Breast epithelium (tissue), 4 donors: ENCODE measurements at places on chromosomes 4 and X. TPM values are rescaled to one million over a fixed set of nuclear protein-coding genes. Genes with fewer than 3 reads are reported as not detected.
A peak's percentile ranks its signal among the peaks of the same experiment; 100 is the strongest.

GRCh38 chr4:71254451-71255012 lies 84.3 kb upstream of the SLC4A4 start:
- no peaks in the 10 kb centered on the region for H3K36me3 ChIP-seq
- no peaks in the 10 kb centered on the region for H3K4me1 ChIP-seq
- H3K27me3 ChIP-seq = no peaks in the 10 kb centered on the region

GRCh38 chr4:134408897-134409296 lies 207.3 kb upstream of the PABPC4L start:
- H3K4me3 ChIP-seq = no peak overlapping the region
- DNase-seq = no peak
- H3K27ac ChIP-seq = no peak overlapping the region
- H3K27me3 ChIP-seq = no peaks in the 10 kb centered on the region

- no peaks in the 10 kb centered on the region for H3K27me3 ChIP-seq
- no peaks in the 10 kb centered on the region for H3K4me1 ChIP-seq
- no peaks in the 10 kb centered on the region for H3K36me3 ChIP-seq
- H3K4me3 ChIP-seq = no peak overlapping the region
- no peak overlapping the region for H3K27ac ChIP-seq
- DNase-seq = no peak
Measured at GRCh38 chr4:133600008-133600407, 450.9 kb downstream of the PCDH10 start.

GRCh38 chr4:7083597-7084563 lies 16.0 kb upstream of the GRPEL1 start:
- no peaks in the 10 kb centered on the region for H3K36me3 ChIP-seq
- H3K4me3 ChIP-seq = no peak overlapping the region
- H3K27ac ChIP-seq = no peak overlapping the region
- no peaks in the 10 kb centered on the region for H3K27me3 ChIP-seq
- DNase-seq = no peak
- no peaks in the 10 kb centered on the region for H3K4me1 ChIP-seq

DNA sequence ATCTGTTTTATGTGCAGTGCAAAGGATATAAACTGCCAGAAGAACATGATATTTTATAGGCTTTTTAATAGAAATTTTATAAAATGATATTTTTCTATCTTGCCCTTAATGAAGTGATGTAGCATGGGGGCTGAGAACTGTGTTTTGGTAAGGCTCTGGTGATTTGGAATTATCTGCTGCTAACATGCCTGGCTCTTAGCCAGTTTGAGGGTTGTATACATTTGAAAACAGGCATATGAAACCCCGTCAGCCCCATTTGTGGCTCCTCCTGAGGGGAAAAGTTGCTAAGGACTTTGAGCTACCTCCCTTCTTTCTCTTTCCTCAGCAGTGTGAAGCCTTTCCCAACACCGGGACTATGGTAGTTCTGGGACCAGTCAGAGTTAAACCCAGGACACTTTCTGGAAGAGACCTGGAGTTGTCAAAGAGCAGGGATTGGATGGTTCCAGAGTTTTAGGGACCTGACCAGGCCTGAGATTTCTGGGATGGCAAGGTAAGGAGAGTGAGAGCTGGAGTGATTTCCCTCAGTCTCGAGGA lies 4.7 kb downstream of the SFRP2 start:
- no peaks in the 10 kb centered on the region for H3K36me3 ChIP-seq
- no peaks in the 10 kb centered on the region for H3K4me1 ChIP-seq

GRCh38 chr4:87961993-87962392 lies 13.5 kb upstream of the SPP1 start:
- no peaks in the 10 kb centered on the region for H3K4me1 ChIP-seq
- no peaks in the 10 kb centered on the region for H3K27me3 ChIP-seq
- DNase-seq = no peak

- H3K27ac ChIP-seq = peak overlapping the region; percentile 78
- DNase-seq = peak; percentile 33
- H3K36me3 ChIP-seq = no peaks in the 10 kb centered on the region
- H3K4me3 ChIP-seq = peak overlapping the region; percentile 34
Measured at GRCh38 chr4:88737307-88737941, 39.8 kb upstream of the NAP1L5 start.

DNA sequence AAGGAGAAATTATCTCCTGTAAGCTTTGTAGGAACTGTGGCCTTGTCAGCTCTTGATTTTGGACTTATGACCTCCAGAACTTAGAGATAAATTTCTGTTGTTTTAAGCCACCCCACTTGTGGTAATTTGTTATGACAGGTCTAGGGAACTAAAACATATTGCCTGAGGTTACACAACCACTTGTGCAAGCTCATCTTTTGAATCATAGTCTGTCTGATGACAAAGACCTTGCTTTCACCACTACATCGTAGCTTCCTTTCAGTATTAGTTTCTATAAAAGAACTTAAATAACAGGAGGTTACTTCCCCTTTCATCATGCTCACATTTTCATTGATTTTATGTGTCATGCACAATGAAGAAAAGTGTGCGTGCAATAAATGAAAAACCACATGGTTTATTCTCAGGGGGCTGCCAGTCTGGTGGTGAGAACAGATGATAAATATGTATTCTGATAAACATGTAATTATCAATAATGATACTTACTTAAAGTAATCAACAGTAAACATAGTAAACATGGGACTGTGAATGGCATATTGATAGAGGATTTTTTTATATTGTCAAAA lies 690.0 kb upstream of the HS3ST1 start:
- H3K27ac ChIP-seq = no peak overlapping the region
- H3K27me3 ChIP-seq = no peaks in the 10 kb centered on the region
- no peaks in the 10 kb centered on the region for H3K36me3 ChIP-seq
- no peak for DNase-seq

DNA sequence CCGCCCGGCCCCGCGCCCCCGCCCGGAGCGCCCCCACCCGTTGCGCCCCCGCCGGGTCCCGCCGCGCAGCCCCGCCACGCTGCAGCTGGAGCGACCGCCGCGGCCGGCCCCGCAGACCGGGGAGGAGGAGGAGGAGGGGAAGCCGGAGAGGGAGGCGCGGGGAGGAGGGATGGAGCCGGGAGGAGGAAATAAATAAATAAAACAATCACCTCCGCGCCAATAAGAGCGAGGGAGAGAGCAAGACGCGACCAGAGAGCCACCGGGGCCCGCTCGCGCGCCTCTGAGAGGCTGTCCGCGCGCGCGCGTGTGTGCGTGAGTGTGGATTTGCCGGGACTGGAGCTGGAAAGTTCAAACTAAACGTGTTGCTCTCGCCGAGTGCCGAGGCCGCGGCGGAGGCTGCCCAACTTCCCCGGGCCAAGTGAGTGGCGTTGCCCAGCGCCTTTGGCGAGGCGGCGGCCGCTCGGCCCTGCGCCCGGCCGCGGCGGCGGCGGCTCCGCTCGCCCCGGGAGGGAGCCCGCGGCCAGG lies 2184.4 kb upstream of the TENM3 start:
- no peaks in the 10 kb centered on the region for H3K36me3 ChIP-seq
- peak overlapping the region; percentile 70 for H3K4me3 ChIP-seq
- no peak for DNase-seq
- H3K4me1 ChIP-seq = peaks cover 4% of the 10 kb centered on the region
- no peaks in the 10 kb centered on the region for H3K27me3 ChIP-seq

DNA sequence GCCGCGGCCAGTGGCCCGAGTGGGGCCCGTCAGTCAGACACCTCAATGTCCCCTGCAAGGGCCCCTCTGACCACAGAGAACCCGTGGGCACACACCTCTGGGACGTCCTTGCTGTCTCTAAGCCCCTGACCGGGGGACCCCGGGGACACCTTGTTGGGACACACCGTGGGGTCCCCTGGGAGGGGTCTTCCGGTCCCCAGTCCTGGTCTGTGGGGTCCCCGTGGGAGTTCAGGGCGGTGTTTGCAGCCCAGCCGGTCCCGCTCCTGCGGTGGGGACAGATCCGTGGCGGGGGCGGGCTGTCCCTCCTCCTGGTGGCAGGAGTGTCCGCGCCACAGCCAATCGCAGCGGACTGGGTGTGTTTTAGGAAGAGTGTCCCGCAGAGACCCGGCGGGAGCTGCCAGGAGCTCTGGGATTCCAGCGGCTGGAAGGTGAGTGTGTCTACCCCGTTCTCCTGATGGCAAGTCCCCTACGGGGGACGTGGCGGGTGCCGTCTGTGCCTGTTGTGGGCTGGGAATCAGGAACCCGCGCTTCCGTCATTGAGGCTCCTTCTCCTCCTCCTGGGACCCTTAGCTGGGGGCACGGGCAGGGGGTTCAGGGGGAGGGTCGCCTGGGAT lies 5.1 kb upstream of the PLCXD1 start:
- H3K27ac ChIP-seq = peak overlapping the region; percentile 84
- peak; percentile 86 for DNase-seq
- H3K4me1 ChIP-seq = peaks cover 4% of the 10 kb centered on the region
- H3K36me3 ChIP-seq = no peaks in the 10 kb centered on the region
- H3K4me3 ChIP-seq = peak overlapping the region; percentile 82

DNA sequence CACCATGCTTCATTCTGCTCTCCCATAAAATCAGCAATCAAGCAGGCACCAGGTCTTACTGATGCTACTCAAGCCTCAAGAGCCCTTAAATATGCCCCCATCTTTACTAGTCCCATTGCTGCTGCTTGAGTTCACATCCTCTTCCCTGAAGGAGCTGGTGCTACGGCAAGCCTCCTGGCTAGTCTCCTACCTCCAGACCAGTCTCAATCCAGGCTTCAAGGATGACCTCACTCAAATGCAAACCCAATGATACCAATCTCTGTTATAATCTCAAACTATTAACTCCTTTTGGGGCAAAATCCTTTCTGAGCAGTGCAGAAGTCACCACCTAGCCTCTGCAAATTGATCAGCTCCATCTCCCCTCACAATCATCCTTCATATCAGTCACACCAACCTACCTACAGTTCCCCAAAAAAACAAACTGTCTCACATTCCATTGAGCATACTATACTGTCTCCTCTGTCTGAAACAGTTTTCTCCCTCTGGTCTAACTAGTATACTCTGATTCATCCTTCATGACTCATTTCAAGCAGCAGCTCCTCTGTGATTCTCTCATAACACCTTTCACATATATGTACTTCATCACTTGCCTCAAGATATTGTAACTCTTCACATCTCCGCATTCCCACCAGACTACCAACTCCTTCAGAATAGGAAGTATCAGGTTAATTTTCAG lies 30.0 kb downstream of the PAPSS1 start:
- H3K36me3 ChIP-seq = no peaks in the 10 kb centered on the region
- no peak overlapping the region for H3K27ac ChIP-seq
- H3K27me3 ChIP-seq = no peaks in the 10 kb centered on the region
- DNase-seq = no peak
- H3K4me1 ChIP-seq = no peaks in the 10 kb centered on the region

- no peaks in the 10 kb centered on the region for H3K36me3 ChIP-seq
- no peak overlapping the region for H3K27ac ChIP-seq
- no peak for DNase-seq
- no peak overlapping the region for H3K4me3 ChIP-seq
- H3K4me1 ChIP-seq = no peaks in the 10 kb centered on the region
- H3K27me3 ChIP-seq = peaks cover 65% of the 10 kb centered on the region
Measured at GRCh38 chrX:71917621-71918343, 7.1 kb downstream of the NHSL2 start.

- no peaks in the 10 kb centered on the region for H3K27me3 ChIP-seq
- no peak for DNase-seq
- no peaks in the 10 kb centered on the region for H3K4me1 ChIP-seq
- H3K27ac ChIP-seq = no peak overlapping the region
Measured at GRCh38 chr4:20095805-20096541, 155.7 kb upstream of the SLIT2 start.

DNA sequence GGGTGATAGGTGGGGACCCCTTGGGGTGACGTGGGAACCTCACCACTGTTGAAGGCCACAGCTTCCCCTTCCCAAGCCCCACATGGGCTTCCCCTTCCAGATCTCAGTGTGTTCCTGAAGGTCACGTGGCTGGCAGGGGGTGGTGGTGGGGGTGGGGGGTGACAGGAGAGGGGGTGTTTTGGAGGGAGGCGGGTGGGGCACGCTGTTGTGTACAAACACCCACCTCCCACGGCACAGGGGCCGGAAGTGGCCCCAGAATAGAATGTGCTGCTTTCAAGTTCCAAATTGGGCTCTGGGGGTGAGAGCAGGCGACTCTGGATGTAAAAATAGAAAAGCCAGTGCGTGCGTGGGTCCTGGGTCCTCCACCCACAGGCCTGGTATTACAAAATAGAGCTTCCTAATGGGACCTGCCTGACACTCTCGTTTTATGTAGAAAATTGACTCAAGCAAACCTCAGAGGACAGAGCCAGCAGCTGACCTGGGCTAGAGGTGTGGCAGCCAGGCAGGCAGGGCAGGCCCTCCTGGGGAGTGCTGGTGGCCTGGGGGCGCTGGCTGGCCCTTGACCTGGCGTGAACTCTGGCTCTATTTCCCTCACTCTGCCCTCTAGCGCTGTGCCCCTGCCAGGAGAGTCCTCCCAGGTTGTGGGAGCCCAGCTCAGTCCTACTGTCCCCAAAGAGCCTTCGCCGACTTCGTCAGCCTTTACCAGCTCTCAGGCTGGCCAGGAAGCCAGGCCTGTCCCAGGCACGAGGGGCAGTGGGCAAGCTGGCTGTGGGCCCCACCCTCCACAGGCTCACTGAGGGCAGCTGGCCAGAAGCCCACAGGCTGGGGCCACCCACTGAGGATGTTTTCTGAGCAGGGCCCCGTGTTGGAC lies 5.4 kb upstream of the SH3BP2 start:
- H3K4me3 ChIP-seq = no peak overlapping the region
- no peaks in the 10 kb centered on the region for H3K27me3 ChIP-seq
- H3K4me1 ChIP-seq = no peaks in the 10 kb centered on the region
- DNase-seq = no peak
- peak overlapping the region; percentile 58 for H3K27ac ChIP-seq
- no peaks in the 10 kb centered on the region for H3K36me3 ChIP-seq

DNA sequence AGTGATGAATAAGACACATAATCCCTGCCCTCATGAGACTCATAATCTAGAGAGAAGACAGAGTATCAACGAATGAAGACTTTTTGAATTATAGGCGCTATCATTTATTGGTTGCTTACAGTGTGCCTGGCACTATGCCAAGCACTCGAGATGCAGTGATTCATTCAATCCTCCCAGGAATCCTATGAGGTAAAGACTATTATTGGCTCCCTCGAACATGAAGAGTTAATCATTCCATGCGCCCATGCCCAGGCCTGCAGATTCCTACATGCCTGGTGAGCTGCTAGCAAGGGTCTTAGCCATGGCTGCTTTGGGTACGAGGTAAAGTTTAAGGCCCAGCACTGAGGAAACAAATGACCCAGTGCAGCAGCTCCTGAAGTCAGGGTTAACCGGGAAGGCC lies 47.0 kb downstream of the TEX13B start:
- no peak overlapping the region for H3K27ac ChIP-seq
- H3K36me3 ChIP-seq = no peaks in the 10 kb centered on the region
- H3K27me3 ChIP-seq = peaks cover 64% of the 10 kb centered on the region

KLHL15 gene
- 10.4 TPM for total RNA-seq

XAGE2 gene
- total RNA-seq = not detected

STOX2 gene
- 7.9 TPM for total RNA-seq

DDIT4L gene
- total RNA-seq = 1.6 TPM

TCEAL9 gene
- 94.5 TPM for total RNA-seq

FOXO4 gene
- 21.1 TPM for total RNA-seq

ZFX gene
- 46.9 TPM for total RNA-seq

GABRG1 gene
- under 0.01 TPM for total RNA-seq

WDR19 gene
- total RNA-seq = 75.8 TPM

ADRA2C gene
- 1.6 TPM for total RNA-seq

MTNR1A gene
- not detected for total RNA-seq

SSR4 gene
- 112 TPM for total RNA-seq
